ENCODE measurements at places on chromosomes 13 and 19.

GRCh38 chr19:53664152-53664551 lies 32.4 kb downstream of the DPRX start:
- DNase-seq = no peak

- DNase-seq = no peak
Observed at GRCh38 chr13:78881054-78881453, 222.1 kb upstream of the OBI1 start.

GRCh38 chr13:104895521-104895920 lies 1639.9 kb downstream of the EFNB2 start:
- no peak for DNase-seq

DNA sequence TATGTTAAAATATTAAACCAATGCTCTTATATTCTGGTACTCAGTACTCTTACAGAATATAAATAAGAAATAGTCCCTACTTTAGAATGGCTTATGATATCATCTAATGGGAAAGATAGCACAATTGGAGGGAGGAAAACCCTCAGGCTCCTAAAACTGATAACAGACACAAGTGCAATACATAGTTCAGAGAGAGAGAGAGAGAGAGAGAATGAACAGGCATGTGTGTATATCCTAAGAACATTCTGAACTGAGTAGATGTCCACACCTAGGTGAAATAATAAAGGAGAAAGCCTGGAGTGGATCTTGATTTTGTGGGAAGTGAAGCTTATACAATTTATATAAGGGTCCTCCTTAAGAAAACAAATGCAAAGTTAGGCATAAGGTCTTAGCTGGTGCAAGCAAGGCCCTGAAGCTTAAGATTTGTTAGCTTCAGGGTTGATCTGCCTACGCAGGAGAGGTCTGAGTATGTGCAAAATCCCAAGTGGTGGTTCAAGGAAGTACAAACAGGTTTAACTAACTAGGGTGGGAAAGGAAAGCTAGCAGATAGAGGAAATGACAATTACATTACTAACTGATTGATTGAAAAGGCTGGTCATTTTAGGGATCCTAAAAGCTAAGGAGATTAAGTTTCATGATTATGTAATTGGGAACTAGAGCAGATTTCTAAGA lies 53.3 kb downstream of the SOX21 start:
- no peak for DNase-seq

GRCh38 chr13:98707281-98707999 lies 45.0 kb downstream of the SLC15A1 start:
- no peak for DNase-seq

GRCh38 chr13:23851106-23851505 lies 38.1 kb downstream of the MIPEP start:
- no peak for DNase-seq

DNA sequence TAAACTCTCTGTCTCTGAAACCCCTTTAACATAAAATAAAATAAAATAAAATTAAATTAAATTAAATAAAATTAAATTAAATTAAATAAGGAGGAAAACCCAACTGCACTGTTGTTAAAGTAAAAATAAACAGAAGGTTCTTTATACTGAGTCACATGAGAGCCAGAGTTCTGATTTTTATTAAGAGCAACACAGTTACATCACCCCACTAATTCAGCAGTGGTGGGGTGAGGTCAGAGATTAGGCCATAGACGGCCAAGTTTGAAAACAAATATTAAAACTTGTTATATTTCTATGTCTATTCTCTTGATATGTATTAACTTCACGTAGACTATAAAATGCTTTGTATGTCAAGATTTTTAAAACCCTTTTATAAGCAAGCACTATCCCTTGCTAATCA lies 59.5 kb downstream of the MYCBP2 start:
- DNase-seq = no peak

GRCh38 chr13:79932556-79932955 lies 408.4 kb downstream of the SPRY2 start:
- no peak for DNase-seq

DNA sequence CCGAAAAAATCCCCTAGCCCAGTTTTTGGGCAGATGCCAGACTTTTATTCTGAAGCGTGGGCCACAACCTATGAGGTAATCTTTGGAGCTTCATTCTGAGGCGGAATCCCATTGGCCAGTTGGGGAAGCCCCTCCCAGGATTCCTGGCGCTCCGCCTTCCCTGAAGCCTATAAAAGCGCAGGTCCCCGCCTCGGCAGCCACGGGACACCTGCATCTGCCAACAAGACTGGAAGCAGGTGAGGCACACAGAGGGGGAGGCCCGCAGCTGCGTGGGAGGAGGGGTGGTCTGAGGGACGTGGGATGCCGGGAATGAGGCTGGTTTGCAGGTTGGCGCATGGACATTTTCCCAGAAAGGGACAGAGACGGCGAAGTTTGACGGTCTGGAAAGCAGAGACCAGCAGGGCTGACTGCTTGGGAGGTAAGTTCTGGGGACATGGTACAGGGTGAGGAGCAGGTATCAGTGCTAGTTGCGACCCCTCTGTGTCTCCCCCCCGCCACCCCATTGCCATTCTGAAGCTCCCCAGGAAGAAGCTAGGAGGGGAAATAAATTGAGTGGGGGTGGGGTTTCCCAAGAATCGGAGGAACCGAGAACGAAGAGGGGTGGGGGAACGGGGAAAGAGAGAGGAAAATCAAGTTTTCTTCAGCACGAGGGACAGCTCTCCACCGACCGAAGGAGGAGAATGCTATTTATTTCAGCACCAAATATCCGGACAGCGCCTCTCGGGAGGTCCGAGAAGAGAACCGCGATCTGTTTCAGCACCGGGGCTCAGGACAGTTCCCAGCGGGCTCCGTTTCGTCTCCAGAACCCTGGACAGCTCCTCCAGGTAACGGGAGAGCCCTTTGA lies 22.4 kb upstream of the FEM1A start:
- DNase-seq = peak; percentile 92

DNA sequence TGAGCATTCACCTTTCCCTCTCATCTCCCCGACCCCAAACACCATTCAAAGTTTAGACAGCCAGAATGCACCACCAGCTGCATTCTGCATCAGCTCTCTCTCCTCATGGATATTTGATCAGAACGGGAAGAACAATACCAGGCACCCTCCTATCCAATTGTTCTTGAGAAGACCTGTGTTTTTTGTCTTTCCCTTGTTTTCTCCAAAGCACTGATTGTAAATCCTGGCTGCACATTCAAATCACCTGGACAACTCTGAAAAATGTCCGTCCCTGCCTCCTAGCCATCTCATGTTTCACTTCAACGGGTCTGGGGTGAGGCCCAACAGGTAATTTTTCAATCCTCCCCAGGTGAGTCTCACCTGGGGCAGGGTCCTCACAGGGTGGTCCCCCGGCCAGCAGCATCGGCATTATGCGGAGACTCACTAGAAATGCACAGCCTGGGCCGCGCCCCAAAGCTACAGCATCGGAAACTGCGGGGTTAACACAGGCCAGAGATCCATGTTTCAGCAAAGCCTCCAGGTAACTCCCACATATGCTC lies 5.5 kb downstream of the IRS2 start:
- DNase-seq = no peak

GRCh38 chr19:39506944-39507714 lies 7.8 kb upstream of the SELENOV start:
- no peak for DNase-seq

DNA sequence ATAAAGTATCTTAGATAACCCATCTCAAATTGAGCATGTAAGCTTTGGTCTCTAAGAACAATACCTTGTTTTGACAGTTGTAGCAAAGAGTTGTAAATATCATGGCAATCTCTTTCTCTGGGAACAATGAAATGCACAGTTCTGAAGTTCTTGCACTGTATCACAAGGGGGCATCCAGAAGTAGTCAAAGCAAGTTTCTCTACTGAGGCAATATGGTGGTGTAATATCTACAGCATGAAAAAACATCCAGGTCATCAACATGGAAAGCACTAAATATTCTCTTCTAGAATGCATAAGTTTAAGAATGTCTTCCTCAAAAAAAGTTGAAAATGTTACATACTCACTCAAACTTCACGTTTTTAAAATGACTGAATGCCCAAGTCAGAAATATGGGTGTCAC lies 19.6 kb downstream of the MTMR6 start:
- peak; percentile 10 for DNase-seq

GRCh38 chr19:42552086-42553065 lies 24.1 kb upstream of the CEACAM1 start:
- no peak for DNase-seq

- DNase-seq = no peak
Observed at GRCh38 chr13:73275163-73275562, 216.4 kb downstream of the KLF5 start.

DNA sequence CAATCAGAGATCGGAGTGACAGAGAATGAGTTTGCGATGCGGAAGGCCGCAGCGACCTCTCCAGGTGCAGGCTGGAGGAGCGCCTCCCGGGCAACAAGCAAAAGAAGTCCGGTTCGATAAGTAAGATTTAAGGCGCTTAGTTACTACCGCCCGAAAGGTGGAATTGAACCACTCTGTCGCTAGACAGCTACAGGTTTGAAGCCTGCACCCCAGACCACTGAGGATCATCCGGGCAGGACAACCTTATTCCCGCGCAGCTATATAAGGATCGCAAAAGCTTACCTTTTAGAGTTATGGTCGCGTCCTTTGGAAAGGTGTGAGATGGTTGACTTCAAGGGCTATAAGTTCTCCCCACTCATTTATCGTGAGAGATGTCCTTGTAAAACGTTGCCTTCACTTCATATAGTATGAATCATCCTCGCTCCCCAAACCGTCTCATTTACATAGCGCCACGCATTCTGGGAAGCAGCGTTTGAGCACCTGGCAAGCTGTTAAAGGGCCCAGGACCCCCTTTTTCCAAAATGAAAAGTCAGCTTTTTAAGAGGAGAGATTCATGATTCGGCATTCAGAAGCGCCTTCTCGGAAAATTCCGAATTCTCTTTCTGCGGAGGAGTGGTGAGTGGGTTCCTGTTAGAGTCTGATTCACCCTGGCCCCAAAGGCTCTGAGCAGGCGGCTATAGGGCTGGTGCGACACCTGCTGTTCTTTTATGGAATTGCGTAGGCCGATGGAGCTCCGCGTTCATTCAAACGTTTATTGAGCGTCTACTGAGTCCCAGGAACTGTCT lies 10.8 kb downstream of the FOSB start:
- no peak for DNase-seq

- no peak for DNase-seq
Observed at GRCh38 chr19:1251330-1252220, 3.2 kb downstream of the MIDN start.

GRCh38 chr13:23696610-23697009 lies 126.4 kb downstream of the TNFRSF19 start:
- DNase-seq = no peak

GRCh38 chr19:4712771-4713170 lies 10.9 kb downstream of the DPP9 start:
- no peak for DNase-seq

DNA sequence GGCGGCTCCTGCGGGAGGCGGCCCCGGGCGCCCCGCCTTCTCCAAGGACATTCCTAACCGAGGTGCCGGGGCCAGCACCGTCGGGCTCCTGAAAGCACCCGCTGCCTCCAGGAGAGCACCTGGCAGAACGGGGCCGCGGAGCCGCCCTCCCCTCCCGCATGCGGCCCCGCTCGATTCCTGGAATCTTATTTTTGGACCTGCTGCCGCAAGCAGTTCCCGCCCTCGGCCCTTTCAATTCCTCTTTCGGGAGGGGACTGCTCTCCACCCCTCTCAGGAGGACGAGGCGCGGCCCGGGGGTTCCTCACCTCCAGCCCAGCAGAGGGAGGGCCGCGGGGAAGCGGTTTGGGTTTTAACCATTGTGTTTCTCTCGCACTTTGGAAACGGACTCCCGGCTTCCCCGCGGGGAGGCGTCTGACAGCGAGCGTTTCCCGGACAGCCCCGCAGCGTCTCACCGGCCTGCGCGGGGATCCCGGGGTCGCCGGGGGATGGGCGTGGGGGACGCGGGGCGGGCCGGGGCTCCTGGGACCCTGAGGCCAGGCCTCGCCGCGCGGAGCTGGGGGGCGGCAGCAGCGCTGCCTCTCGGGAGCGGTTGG lies 849 bp downstream of the GAS6 start:
- DNase-seq = peak; percentile 71

GRCh38 chr13:78102121-78102677 lies 183.6 kb upstream of the EDNRB start:
- no peak for DNase-seq

DNA sequence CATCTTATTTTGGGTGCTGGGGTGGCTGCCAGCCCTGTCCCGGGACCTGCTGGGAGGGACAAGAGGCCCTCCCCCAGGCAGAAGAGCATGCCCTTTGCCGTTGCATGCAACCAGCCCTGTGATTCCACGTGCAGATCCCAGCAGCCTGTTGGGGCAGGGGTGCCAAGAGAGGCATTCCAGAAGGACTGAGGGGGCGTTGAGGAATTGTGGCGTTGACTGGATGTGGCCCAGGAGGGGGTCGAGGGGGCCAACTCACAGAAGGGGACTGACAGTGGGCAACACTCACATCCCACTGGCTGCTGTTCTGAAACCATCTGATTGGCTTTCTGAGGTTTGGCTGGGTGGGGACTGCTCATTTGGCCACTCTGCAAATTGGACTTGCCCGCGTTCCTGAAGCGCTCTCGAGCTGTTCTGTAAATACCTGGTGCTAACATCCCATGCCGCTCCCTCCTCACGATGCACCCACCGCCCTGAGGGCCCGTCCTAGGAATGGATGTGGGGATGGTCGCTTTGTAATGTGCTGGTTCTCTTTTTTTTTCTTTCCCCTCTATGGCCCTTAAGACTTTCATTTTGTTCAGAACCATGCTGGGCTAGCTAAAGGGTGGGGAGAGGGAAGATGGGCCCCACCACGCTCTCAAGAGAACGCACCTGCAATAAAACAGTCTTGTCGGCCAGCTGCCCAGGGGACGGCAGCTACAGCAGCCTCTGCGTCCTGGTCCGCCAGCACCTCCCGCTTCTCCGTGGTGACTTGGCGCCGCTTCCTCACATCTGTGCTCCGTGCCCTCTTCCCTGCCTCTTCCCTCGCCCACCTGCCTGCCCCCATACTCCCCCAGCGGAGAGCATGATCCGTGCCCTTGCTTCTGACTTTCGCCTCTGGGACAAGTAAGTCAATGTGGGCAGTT lies 8.6 kb downstream of the CALM3 start:
- DNase-seq = no peak

DNA sequence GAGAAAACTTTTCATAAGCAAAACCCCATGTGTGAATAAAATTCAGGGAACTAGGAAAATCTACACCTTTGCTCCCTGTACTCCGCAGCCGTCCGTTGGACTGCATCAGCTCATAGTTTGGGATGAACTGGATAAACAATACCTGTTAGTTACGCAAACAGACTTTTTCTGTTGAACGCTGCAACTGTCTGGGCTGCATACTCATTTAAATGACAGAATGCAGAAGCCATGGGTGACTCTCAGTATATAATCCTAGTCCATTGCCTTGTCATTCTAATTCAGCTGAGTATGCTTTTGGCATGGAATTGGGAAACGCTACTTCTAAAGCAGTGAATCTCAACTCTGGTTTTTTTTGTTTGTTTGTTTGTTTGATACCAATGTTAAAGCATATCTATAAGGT lies 151.6 kb downstream of the SLITRK1 start:
- peak; percentile 50 for DNase-seq

DNA sequence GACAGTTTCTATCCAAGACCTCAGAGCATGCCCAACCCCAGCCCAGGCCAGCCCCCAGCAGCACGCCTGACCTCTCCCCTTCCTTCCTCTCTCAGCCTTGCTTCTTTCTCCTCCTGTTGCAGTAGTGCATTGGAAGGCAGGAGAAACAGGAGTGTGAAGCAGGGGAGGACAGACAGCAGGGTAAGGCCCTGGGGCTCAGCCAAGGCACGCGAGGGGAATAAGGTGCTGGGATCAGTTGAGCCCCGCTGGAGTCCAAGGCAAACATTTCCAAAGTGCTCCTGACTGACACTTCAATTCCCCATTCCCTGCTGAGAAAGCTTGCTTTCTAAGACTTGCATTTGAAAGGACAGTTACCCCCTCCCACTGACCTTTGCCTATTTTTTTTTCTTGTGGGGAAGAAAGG lies 73.1 kb upstream of the OLFM4 start:
- no peak for DNase-seq

GRCh38 chr13:29532821-29533220 lies 62.7 kb downstream of the SLC7A1 start:
- DNase-seq = no peak

Data from T47D (cell line).